ENCODE measurements at places on chromosomes 16 and 17. TPM values are rescaled to one million over a fixed set of nuclear protein-coding genes. Genes with fewer than 3 reads are reported as not detected.
A peak's percentile ranks its signal among the peaks of the same experiment; 100 is the strongest.

The G6PC1 gene
- not detected for total RNA-seq

The CCL13 gene
- not detected for total RNA-seq

The HOXB2 gene
- total RNA-seq, result 13.0 TPM

DNA sequence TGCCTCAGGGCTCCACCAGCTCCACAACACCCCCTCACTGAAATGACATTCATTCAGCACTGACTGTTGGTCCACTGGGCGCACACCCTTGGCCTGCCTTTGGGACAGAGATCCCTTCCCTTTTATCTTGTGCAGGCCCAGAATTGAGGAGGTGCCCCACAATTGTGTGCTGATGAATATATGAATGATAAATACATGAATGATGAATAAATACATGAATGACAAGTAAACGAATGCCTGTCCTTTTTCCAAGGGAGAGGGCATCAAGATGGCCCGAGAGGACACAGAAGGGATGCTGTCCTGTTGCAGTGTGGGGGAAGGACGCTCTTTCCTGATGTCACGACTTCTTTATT lies 5.7 kb downstream of the CCR7 start:
- DNase-seq, result peak; percentile 2

DNA sequence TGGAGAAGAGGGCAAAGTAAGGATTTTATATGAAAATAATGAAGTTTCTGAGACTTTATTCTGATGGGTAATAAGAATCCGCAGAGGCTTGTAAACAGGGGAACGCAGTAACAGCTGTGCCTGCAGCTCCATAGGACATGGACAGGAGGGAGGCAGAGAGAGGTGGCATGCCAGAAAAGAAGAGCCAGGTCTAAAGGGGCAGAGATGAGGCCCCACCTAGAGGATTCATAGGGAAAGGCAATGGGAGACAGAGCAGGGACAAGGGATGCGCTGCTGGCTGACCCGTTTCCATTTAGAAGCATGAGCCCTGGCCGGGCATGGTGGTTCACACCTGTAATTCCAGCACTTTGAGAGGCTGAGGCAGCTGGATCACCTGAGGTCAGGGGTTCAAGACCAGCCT lies 340.3 kb upstream of the CDH5 start:
- no peak for DNase-seq

GRCh38 chr16:87057211-87057881 lies 259.8 kb downstream of the C16orf95 start:
- DNase-seq, result no peak

DNA sequence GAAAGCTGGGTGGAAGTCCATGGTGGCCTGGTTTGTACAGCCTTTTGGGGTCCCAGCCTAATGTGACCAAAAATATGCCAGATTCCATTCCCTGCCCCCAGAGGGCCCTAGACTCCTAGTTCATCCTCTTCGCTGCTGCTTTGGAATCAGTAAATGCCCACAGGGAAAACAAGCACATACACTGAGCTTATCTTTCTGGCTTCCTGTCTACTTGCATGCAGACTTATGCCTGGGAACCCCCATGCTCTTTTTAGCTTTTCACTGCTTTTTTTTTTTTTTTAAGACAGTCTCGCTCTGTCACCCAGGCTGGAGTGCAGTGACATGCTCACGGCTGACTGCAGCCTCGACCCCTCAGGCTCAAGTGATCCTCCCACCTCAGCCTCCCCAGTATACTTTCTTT lies 6.2 kb upstream of the CD300LG start:
- no peak for DNase-seq

GRCh38 chr16:51540259-51540658 lies 389.2 kb upstream of the SALL1 start:
- DNase-seq, result no peak
